ENCODE measurements at places on chromosomes 5 and 9.

- DNase-seq, result no peak
Observed at GRCh38 chr9:136713550-136713949, 1.2 kb downstream of the DIPK1B start.

- no peak for DNase-seq
Observed at GRCh38 chr5:64149268-64149667, 16.4 kb upstream of the RNF180 start.

DNA sequence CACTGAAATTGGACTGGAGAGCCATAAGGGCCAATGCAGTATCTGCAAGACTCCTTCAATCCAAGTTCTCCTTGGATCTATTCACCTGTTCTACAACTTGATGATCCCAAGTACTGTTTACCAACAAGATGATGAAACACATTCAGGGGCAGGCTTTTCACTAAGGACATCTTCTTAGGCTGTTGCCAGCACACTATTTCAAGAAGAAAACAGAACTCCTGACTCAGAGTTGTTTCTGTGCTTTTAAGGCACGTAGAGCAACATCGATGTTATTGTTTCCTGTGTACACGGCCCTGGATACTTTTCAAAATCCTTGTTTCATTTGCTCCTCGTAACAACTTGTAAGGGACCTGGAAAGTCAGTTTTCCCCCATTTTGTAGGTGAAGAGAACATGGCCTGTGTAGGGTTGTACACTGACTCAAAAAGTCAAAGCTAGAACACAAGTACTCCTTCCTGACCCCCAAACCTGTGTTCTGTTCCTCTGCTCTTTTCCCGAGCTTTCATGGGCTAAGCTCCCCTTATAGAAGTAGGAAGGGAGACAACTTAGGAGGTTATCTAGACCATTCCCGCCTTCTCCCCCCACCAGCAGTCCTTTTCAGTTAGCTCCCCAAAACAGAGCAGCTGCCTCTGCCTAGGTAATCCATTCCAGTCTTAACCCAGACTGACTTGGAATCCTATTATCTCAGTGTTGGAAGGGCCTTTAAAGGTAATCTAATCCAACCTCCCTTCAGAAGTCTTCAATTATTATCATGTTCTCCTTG lies 5.2 kb upstream of the MGAT1 start:
- no peak for DNase-seq

- no peak for DNase-seq
Observed at GRCh38 chr5:169711551-169712225, 74.6 kb downstream of the DOCK2 start.

GRCh38 chr9:73260506-73260905 lies 108.8 kb downstream of the ANXA1 start:
- DNase-seq, result no peak
